ENCODE measurements at places on chromosomes 12 and 14.

DNA sequence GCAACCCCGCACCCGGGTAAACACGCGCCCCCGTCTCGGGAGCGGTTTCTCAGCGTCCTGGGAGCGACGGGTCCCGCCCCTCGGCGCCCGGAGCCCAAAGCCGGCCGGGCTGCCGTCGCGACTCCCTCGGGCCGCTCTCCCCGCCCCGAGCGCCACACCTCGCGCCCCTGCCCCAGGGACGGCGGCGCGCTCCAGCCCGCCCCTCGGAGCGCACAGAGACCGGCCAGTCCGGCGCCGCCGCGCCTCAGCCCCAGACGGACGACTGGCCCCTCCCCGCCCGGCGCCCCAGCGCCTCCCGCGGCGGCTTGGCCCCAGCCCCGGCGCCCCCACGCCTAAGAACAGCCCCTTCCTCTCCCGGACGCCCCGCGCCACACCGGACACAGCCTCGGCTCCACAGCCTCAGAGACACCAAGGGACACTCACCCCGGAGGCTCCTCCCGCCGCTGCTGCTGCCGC is 411 bp downstream of the BTBD7 start:
- no peak for DNase-seq

GRCh38 chr14:76968621-76969063 is 59.9 kb downstream of the IRF2BPL start:
- DNase-seq, result no peak

GRCh38 chr12:131827961-131828534 is at the start of gene MMP17:
TSS of gene MMP17 (plus strand) at chr12:131828393. CDS start at chr12:131828495, 102 bp downstream.
- no peak for DNase-seq

GRCh38 chr12:104747955-104748354 is 210.1 kb downstream of the SLC41A2 start:
- DNase-seq, result no peak

GRCh38 chr12:50686976-50687375 is 76.9 kb upstream of the ATF1 start:
- DNase-seq, result no peak

DNA sequence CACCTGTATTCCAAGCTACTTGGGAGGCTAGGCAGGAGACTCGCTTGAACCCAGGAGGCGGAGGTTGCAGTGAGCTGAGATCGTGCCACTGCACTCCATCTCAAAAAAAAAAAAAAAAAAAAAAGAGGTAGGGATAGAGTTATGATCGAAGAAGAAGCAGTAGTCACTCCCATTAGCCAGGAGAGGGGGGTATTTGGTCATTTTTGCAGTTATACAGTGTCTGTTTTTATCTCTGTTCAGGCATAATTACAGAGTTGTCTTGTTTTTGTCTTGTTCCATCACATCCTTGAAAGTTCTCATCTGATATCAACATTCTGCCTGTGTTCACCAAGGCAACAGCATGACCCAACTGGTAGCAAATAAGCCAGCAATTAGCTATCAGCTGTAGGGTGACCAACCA is 98.5 kb upstream of the TMPO start:
- no peak for DNase-seq

- DNase-seq, result no peak
These were observed 26.1 kb upstream of the GPR68 start for GRCh38 chr14:91270619-91271018.

- DNase-seq, result no peak
These were observed 35.2 kb downstream of the SLC8B1 start for GRCh38 chr12:113299619-113300237.

DNA sequence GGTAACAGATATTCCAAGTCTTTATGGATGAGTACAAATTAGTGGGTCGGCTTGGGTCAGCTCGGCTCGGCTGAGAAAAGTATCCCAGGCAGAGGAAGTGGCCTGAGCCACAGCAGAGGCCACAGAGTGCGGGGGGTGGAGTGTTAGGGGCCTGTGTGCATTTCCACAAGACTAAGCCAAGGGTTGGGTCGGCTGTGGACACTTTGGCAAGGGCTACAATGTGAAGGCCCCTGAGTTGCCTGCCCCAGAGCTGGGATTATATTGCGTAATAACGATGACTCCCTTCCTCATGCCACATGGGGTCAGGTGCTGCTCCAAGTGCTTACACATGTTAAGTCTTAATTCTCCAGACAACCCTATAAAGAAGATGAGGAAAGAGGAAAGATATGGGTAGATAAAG is 11.4 kb downstream of the EVL start:
- DNase-seq, result no peak

DNA sequence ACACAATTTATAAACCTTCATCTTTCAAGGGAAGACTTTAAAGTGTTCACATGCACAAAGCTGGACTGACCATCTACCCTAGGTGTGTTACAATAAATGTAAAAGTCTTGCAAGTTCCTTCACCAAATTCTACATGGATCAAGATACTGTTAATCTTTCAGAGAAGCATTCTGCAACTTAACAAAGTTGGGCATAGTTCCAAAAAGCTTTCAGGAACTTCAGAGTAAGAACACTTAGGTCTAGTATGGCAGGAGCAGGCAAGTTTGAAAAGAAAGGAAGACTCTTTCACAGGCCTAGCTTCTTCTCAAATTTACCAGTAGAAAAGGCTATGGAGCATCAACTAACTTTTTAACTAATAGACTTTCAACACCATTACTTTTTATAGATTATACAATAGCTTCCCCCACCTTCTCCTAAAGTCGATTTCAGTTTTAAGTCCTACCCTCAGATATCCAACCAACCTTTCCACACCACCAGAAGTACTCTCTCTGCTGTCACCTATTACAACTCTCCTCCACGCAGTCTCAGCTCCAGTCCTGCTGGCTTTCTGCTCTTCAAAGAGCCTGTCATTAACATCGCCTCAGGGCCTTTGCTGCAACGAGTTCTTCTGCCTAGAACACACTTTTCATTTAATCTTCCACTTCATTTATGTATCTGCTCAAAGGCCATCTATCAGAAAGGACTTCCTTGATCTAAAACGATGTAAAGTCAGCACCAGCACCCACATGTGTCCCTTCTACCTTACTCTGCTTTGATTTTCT is 333.9 kb downstream of the CEP128 start:
- no peak for DNase-seq
